ENCODE measurements at places on chromosomes 3 and 15. TPM values are rescaled to one million over a fixed set of nuclear protein-coding genes. Genes with fewer than 3 reads are reported as not detected.

DNA sequence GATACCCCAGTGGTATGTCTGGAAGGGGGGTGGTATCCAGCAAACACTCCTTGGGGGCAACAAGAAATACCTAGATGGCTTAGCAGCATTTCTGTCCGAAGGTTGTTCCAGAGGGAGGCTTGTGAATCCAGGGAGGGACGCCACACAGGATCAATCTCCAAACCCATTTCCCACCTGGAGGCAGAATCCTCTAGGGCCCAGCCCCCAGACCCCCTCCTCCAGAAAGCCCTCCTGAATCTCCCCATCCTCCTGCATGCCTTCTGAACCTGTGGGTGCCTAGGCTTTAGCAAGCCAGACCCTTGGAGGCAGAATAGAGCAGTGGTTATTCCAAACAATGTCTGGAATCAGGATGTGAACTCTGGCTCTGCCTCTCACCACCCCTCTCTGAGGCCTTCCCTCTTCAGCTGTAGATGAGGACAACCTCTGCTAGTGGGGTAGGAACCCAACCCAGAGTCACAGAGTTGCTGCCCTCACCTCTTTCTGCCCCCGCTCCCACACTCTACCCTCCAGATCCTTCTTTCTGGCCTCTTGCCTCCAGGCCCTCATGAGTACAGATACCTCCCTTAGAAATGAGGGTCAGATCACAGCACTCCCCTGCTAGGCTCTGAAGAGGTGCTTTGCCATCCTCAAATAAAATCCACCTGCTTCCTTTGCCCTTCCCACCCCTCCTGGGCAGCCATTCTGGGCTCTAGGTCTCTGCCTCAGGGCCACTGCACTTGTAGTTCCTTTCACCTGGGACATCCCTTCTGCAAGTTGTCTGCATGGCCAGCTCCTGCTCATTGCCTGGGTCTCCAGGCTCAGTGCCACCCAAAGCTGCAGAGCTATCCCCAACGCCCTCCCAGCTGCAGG lies 8.1 kb downstream of the CISH start:
- no peaks in the 10 kb centered on the region for H3K27me3 ChIP-seq
- H3K4me1 ChIP-seq = peaks cover 19% of the 10 kb centered on the region
- DNase-seq = no peak
- no peaks in the 10 kb centered on the region for H3K36me3 ChIP-seq
- no peak overlapping the region for H3K4me3 ChIP-seq

DNA sequence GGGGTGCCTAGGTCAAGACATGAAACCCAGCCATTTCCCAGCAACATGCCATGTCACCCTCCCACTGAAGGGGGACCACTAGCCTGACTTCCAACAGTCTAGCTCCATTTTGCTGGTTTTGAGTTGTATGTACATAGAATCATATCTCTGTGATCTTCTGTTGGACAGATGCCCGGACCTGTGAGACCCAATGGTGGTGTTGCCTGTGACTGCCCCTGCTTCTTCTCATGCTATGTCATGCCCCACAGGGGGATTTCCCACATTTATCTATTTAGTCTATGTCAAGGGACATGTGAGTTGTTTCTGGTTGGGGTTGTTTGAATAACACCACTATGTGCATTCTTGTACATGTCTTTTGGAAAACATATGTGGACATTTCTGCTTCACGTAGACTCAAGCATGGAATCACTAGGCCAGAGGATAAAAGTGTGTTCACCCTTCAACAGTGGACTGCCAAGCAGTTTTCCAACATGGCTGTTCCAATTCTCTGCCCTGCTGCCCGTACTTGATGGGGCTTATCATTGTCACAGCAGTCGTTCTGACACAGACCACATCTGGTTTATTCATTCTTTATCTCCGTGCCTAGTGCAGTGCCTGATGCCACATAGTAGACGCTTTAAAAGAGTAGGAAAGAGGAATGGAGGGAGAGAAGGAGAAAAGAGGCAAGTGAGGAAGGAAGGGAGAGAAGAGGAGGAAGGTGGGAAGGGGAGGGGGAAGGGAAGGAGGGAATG lies 114.4 kb downstream of the TPRA1 start:
- no peak for DNase-seq
- H3K36me3 ChIP-seq = no peaks in the 10 kb centered on the region
- no peak overlapping the region for H3K4me3 ChIP-seq

Gene STAB1
- not detected for total RNA-seq

Gene RASL12
- total RNA-seq = 181 TPM

Gene GMNC
- not detected for total RNA-seq

Gene GPR160
- total RNA-seq = not detected
